ENCODE measurements at places on chromosomes 2 and 18.
A peak's percentile ranks its signal among the peaks of the same experiment; 100 is the strongest.

GRCh38 chr2:201248288-201248844 lies 12.0 kb upstream of the CASP8 start:
- no peak for DNase-seq

- DNase-seq: peak; percentile 16
Observed at GRCh38 chr2:163348857-163349380, 386.9 kb downstream of the FIGN start.

GRCh38 chr2:140718999-140719398 lies 1411.8 kb downstream of the LRP1B start:
- DNase-seq: no peak

- DNase-seq: no peak
Observed at GRCh38 chr2:73050121-73050545, 21.4 kb downstream of the SFXN5 start.

GRCh38 chr2:48471048-48471474 lies 58.9 kb upstream of the STON1 start:
- peak; percentile 57 for DNase-seq

DNA sequence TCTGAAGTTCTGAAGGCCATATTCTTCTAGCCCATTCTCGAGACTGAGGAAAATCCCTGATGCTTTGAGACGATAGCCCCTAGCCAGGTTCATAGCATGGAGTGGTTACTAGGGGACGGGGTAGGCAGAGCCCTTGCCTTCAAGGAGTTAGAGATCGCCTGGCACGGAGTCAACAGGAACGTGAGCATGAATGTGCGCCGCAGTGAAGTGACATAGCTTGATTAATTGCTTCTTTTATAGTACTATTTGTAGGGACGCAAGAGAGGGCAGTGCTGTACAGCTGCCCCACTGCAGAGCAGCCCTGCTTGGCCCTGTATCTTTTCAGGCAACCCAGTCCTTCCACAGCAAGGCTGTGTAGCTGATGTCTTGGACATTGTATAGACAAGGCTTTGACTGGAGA lies 26.2 kb downstream of the HRH4 start:
- DNase-seq: no peak

- DNase-seq: peak; percentile 18
Observed at GRCh38 chr18:51266773-51267172, 69.3 kb upstream of the MEX3C start.

GRCh38 chr2:63814114-63814513 lies 27.6 kb upstream of the UGP2 start:
- DNase-seq: peak; percentile 59

DNA sequence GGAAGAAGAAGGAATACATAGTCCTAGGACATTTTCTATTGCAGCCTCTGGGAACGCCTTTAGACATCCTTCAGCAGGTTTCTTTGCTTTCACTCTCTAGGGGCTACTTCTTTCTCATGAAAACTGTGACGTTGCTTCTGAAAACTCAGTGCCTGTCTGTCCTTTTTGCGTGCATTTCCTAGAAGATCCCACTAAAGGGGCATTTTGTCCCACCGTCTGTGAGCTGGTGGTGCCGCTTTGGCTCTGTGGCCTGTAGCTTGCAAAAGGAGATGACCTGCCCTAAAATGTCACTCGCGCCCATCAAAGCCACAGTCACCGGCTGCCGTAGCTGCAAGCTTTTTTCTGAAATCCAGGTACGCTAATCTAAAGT lies 579 bp downstream of the STAT4 start:
- no peak for DNase-seq

- DNase-seq: peak; percentile 57
Observed at GRCh38 chr2:72920318-72921087, 3.2 kb downstream of the EMX1 start.

GRCh38 chr2:157898591-157898996 lies 22.5 kb upstream of the ACVR1 start:
- DNase-seq: peak; percentile 84

DNA sequence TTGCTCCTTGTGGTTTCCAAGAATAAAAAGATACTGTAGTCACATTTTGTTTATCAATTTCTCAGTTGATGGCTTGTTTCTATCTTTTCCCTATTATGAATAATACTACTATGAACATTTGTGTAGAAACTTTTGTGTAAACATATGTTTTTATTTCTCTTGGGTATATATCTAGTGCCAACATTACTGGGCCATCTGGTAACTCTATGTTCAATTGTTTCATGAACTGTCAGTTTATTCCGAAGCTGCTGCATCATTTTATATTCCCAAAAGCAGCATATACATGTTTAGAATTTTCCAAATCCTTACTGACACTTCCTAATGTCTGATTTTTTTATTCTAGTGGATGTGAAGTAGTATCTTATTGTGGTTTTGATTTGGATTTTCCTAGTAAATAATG lies 737.6 kb upstream of the TMEFF2 start:
- DNase-seq: no peak

GRCh38 chr2:126843081-126843480 lies 55.6 kb upstream of the TEX51 start:
- DNase-seq: no peak

DNA sequence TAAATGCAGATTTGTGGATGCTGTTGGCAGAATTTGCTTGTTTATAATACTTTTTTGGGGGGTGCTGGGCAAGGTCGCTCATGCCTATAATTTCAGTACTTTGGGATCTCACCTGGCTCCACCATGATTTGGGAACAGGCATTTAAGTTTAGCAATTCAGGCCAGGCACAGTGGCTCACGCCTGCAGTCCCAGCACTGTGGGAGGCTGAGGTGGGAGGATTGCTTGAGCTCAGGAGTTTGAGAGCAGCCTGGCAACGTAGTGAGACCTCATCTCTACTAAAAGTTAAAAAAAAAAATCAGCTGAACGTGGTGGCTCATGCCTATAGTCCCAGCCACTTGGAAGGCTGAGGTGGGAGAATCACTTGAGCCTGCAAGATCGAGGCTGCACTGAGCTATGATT lies 20.7 kb downstream of the TANC1 start:
- DNase-seq: no peak

DNA sequence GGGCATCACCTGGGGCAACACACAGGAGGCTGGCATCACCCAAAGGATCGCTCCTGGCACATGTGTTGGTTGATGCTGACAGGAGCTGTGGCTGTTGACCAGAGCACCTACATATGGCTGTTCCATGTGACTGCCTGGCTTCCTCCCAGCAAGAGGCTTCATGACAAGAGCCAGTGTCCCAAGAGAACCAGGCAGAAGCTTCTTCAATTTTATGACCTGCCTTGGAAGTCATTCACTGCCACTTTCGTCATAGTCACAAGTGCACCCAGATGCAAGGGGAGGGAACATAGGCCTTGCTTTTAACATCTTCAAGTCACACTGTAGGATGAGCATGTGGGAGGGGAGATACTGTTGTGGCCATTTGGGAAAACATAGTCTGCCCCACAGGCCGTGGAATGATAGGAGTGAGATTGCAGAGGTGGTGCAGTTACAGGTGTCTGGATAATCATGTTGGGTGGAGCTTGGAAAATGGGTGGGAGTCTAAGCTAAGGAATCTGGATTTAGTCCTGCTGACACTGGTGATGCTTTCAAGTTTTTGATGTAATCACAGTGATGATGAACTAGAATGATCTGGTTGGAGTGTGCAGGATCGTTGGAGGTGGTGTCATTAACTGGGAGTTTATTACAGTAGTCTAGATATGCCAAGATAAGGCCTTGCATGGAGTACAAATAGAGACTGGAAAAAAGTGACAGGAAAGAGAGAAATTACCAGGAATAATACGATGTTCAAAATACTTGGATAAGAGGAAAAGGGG lies 107.0 kb downstream of the RAPGEF4 start:
- DNase-seq: no peak

DNA sequence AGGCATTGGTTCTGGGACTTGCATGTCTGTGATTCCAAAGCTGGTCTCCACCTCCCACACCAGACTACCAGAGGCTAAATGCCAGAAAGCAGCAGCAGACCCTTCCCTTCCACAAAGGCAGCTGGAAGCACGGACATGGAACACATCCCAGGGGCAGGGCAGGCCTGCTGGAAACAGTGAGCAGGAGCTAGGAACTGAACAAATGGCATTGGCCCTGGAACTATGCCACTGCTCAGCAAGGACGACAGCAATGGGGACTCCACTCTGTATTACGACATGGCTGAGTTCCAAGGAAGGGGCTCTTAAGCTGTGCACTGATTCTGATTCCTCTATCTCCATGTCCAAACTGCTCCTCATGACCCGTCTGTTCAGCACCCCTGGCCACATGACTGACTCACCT lies 77.8 kb upstream of the TFCP2L1 start:
- DNase-seq: no peak

- DNase-seq: no peak
Observed at GRCh38 chr2:129276978-129277584, 702.4 kb upstream of the RAB6C start.

Measured in GM23248 (cell line).